Stimulated activated CD8-positive, alpha-beta memory T cell treated with anti-CD3 and anti-CD28 coated beads, Interleukin-7, amount 100 ng/mL, for 1 hour (primary cell): ENCODE measurements at places on chromosomes 4 and X.

DNA sequence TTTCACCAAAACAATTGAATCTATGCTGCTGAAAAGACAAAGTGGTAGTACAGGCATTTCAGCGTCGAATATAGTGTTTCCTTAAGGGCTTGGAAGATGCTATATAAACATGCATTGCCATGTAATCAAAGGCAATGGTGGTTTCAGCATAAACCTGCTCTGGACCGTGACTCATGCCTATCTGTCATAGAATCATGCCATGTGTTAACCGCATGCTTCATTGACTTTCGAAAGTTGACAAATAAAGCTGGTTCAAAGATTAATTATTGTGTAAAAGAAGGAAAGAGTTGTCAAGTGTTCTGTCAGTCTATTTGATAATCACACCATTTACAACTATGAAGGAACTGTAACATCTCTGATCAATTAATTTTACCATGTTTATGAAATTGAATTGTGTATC, 83.2 kb downstream of the FUNDC1 start:
- no peak for DNase-seq

- no peak for DNase-seq
Observed at GRCh38 chr4:52014903-52015302, 5.3 kb downstream of the LRRC66 start.

- no peak for DNase-seq
Observed at GRCh38 chrX:77065896-77066295, 381.3 kb upstream of the FGF16 start.

- DNase-seq, result no peak
Observed at GRCh38 chr4:52234561-52235440, 183.7 kb downstream of the SPATA18 start.

- DNase-seq, result no peak
Observed at GRCh38 chr4:122855353-122855890, 28.8 kb downstream of the FGF2 start.

DNA sequence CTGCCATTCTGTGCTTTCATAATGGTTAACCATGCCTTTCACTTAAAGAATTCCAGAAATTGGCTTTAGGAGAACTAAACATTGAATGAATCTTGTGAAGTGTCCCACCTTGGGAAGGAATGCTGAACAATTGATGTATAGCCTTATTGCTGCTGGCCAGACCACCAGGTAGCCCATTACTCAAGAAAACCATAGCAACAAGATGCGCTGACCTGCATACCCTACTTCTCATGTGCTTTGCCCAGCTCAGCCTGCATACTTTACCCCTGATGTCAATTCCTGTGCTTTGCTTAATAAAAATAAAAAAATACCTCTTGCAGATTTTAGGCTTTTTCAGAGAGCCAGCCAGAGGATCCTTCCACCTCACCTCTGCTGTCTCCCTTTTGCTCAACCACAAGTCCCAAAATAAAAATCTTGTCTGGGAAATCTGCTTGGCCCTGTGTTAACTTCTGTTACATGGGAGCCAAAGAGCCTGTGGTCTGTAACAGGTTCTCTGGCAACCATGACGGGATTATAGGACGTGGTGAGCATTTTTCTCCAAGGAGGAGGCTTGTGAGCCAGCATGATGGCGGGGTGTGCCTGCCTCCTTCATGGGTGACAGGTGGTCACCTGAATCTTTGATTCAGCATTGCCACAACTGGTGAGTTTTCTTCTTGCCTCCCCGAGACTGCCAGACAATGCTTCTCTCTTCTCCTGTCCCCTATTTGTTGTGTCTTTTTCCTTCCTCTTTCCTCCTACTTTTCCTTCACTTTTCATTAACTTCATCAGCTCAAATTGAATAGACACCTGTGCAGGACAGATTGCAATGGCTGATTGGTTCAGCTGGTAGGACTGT, 106.8 kb downstream of the ARSJ start:
- DNase-seq, result no peak

DNA sequence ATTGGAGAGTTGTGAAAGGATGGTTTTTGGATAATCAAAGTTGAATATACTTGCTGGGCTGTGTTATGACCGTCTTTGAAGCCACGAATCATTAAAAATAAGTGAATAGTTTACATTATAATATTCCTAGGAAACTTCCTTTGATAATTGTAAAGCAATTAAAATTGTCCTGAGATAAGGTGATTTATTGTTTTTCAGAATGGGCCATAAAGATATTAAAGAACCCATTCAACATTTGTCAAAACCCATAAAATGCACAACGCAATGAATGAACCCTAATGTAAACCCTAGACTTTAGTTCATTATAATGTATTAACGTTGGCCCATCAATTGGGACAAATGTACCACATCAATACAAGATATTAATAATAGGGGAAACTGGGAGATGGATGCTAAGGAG, 11.4 kb downstream of the FHL1 start:
- no peak for DNase-seq

- no peak for DNase-seq
Observed at GRCh38 chrX:11050013-11050412, 61.1 kb upstream of the HCCS start.

DNA sequence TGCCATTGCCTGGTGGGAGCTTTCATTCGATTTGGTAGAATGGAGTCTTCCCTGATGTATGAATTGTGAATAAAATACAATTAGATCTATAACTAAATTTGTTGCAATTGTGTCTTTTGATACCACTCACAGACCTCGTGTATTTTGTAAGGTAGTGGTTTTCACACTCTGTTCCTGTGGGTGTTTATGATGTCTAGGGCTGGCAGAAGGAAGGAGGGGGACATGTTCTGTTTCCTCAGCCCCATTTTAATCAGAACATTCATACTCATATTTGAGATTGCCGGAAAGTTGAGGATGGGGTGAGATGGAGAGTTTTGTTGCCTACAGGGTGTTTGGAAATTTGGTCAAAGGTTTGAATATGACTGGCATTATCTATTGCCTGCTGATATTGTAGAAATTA, 42.9 kb downstream of the PTTG2 start:
- no peak for DNase-seq

GRCh38 chr4:114386637-114387233, 211.9 kb upstream of the UGT8 start:
- DNase-seq, result no peak

DNA sequence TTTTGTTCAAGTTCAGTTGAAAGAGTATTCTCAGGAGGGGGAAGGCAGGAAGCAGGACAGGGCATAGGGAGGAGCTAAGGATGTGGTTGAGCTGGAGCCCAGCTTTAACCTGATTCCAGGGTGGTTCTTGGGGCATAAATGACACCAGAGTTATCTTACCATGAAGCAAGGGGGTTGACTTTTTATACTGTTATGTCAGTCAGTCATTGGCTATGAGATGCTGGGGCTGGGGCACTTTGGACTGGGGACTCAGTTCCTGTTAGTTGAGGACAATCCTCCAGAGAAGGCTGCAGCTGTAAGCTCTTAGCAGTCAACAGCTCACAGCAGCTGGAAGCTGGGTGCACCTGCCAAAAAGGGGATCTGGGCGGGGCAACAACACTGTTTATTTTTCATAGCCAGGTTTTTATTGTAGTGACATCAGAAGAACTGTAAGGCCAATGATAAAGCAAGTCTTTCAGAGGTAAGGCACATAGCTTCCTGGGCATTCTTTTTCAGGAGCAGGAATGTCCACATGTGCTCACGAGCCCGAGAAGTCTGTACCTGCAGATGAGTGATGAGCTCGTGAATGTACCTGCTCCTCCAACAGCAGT, 78.5 kb downstream of the MID1IP1 start:
- no peak for DNase-seq

DNA sequence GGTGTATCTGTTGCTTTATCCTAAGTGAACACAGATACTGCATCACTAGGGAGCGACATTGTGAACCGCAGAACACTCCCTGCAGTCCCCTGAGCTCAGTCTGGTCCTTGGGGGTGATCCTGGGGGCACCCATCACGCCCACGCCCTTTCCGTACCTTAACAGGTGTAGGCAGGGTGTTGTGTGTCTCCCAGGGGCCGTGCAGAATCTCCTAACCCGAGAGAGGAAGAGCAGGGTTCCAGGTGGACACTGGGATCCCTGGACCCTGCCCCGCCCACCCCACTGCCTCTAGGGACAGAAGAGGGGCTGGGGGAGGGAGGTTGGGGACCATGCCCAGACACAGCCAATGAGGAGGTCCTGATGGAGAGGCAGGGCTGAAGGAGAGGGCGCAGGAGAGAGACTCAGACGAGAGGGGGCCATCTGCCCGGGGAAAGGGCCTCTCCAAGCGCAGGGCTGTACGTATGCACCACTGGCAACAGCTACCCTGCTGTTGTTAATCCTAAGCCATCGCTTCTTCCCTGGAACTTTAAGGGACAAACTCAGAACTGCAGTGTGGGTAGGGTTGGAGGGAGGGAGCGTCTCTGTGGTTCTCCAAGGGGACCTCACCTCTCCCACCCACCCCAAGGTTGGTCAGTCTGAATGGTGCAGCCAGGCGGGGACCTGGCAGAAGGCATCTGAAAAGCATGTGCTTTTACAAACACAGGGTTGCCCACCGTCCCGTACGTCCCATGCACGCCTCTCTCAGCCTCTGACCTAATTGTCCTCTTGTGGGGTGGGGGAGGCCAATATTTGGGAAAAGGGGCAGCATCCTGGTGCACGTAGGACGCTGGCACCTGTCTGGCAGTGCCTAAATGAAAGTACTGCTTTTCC, 2.5 kb downstream of the P2RY8 start:
- DNase-seq, result no peak

- DNase-seq, result no peak
Observed at GRCh38 chrX:39819921-39820849, 277.6 kb downstream of the BCOR start.

DNA sequence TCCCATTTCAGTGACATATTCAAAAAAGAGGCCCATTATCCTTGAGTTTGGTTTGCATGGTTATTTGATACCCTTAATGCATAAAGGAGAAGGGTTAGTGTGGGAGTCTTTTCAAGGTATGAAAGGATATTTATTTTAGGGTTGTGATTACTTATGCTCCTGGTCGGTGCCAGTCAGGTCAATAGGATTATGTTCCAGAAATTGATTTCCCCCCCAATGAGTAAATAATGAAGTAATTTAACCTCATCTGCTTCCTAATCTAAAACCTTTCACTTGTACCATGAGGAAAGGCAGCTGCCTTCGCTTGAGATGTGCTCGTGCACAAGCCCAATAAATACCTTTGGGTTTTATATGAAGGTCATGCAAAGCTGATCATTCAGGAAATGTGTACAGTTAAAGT, 55.0 kb upstream of the NR0B1 start:
- no peak for DNase-seq

DNA sequence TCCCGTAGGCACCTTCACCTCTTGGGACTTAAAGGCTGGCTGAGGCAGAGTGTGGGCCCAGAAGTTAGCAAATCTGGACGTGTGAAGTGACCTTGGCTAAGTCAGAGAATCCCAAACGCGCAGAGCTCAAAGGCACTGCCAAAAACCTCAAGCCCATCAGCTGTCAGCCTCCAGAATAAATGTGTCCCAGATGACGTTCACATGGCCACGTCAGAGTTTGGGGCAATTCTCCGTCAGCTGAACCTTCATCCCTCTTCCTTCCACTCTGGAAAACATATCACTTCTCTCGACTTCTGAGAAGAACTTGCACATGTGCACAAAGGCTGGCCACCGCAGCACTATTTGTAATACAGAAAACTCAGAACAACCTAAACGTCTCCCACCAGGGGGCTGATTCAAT, 35.7 kb upstream of the APLN start:
- DNase-seq, result no peak

DNA sequence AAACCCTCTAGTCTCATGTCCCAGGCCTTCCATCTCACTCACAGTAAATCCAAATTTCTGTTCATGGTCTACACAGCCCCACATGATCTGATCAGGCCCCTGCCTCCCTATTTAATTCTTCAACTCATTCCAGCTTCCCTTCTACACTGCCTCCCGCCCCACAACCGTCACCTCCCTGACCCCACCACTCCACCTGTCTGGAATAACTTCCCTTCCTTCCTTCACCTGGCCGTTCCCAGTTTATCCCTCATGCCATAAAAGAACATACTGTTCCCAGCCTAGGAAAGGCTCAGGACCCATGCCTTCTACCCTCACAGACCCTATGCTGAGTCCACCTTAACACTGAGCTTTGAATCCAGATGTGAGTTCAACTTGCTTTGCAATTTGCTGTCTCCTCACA, 6.8 kb upstream of the CD99L2 start:
- DNase-seq, result no peak

DNA sequence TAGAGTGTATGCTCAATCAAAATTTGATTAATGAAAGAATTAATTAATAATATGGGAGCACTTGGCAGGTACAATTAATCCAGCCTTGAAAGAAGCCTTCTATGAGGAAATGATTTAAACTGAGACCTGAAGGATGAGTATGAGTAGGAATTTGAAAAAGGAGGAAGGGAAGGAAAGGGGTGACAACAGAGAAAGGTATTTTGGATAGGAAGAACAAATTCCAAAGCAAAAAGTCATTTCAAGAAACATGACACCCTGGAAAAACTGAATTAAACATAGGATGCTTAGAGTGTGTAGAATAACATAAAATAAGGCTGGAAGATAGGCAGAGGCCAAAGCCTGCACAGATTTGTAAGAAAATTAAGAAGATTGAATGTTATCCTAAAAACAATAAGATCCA, 29.6 kb downstream of the PHOX2B start:
- no peak for DNase-seq

DNA sequence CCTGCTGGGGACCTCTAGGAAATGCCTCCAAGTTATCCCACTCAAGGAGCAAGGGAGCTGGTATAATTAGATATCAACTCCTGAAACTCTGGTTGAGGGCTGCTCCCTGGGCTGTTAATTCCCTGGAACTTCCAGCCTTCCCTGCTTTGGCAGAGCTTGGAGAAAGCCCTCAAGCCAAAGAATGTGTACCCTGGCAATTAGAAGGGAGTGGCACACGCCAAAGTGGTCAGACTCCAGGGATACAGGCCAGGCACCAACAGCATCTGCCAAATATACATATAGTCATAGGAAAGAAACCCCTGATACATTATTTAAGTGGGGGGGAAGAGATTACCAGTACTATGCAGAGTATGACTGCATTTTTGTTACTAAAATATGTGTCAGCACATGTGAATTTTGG, 616.8 kb downstream of the BCOR start:
- no peak for DNase-seq

DNA sequence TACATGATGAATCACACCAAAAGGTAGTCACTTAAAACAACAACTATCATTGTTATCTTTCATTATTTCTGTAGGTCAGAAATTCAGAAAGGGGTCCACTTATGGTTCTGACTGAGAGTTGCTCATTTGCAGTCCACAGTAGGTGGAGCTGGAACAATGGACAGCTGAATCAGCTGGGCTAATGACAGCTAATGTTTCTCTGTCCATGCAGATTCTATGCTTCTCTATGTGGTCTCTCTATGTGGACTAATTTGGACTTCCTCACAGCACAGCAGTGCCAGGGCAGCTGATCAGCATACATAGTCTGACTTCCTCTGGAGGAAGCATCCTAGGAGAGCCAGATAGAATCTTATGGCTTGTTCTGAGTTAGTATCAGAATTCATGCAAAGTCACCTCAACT, 131.7 kb upstream of the INTU start:
- DNase-seq, result no peak

- DNase-seq, result no peak
Observed at GRCh38 chr4:25420931-25421330, 43.9 kb downstream of the ANAPC4 start.

- no peak for DNase-seq
Observed at GRCh38 chrX:156003486-156004185, 6.1 kb downstream of the IL9R start.

- no peak for DNase-seq
Observed at GRCh38 chr4:148255344-148255720, 186.9 kb downstream of the NR3C2 start.
